ENCODE measurements at places on chromosomes 16 and 17.

DNA sequence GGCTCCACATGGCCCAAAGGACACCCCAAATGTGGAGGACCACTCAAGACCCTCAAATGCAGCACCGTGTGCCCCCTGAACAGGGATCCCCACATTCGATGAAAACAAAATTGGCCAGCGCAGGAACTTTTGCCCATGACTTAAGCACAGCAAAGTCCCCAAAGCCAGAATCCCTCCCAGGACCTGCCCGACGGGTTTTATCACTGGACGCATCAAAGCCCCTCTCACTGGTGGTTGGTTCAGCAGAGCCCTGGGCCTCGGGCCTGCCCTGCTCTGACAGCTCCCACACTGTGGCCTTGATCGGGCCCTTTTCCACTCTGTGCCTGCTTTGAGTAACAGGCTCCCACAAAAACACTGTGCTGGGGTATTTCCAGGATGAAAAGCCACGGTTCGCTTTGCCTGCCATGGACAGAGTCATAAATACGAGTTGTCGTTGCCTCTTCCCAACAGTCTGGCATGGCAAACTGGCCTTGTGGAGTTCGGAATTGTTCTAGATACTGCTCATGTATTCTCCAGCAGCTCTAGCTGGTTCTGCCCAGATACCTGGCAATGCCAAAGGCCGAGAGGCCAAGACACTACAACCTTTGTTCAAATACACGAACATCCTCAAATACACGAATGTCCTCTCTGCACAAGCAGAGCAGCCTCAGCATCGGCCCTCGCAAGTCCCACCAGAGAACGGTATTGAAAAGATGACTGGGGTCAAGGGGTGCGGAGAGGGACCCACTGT lies 46.4 kb downstream of the TBC1D16 start:
- DNase-seq: no peak

DNA sequence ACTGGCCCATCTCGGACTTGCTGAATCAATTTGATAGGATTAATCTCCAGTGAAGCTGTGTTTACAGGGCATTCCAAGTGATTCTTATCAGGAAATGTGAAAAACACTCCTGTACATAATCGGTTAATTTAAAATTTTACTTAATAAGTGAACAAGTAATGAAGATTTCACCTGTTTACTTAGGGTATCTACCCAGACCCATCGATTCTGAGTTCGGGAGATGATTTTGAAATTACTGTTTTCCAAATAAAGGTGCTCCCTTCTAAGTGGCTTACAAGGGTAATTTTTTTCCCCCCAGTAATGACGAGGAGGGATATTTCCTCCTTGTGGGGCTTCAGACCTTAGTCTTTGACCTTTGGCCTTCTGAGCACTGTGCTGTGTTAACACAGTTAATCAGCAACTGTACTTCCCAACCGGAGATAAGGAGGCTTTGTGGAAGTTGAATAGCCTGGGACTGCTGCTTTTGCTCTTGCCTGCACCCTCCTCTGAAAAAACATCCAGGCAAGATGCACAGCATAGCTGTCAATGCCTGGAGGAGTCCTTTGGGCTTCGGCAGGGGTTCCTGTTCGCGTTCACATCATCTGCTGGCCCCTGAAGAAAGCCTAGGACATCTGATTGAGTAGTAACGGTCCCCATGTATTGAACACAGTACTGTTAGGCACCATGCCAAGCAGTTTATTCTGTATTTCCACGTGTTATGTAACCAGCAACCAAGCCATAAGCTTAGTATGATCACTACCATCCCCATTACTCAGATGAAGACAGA lies 1.8 kb downstream of the FAHD1 start:
- DNase-seq: no peak

- DNase-seq: no peak
Observed at GRCh38 chr17:69223809-69224208, 4.8 kb downstream of the ABCA10 start.

GRCh38 chr17:31568121-31568520 lies 176.6 kb downstream of the RAB11FIP4 start:
- DNase-seq: no peak

- DNase-seq: peak; percentile 47
Observed at GRCh38 chr16:4414187-4414917, 2.0 kb downstream of the CORO7 start.

DNA sequence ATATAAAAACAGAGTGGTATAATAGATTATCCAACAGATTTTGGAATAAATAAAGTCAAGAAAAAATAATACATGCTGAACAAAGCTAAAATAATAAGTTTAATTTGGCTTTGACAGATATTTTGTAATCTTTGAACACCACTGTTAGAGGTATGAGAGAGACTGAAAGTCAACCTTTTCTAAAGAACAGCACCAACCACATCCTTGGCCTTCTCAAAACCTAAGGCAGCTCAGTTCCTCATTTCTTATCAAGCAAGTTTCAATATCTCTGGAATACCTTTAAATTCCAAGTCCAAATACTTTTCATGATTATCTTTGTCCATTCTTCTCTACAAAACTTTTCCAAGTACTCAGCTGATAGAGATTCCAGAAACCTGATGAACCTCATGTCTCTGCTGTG lies 1603.8 kb downstream of the CDH8 start:
- no peak for DNase-seq

GRCh38 chr17:40561871-40562611 lies 3.2 kb downstream of the CCR7 start:
- no peak for DNase-seq
